H7 (cell line): ENCODE measurements at places on chromosomes 2 and 18. TPM values are rescaled to one million over a fixed set of nuclear protein-coding genes. Genes with fewer than 3 reads are reported as not detected.

Gene TGFA
- total RNA-seq = 0.87 and 1.3 TPM in 2 replicates

Gene TNS1
- 3.1 and 3.8 TPM in 2 replicates for total RNA-seq

Gene SPATS2L
- 74.7 and 106 TPM in 2 replicates for total RNA-seq

Gene SMCHD1
- 24.4 and 40.5 TPM in 2 replicates for total RNA-seq

Gene C2orf78
- 0.15 TPM in 1 of 2 replicates, not detected in the other for total RNA-seq

Gene CD28
- not detected in 2 replicates for total RNA-seq

Gene NOL4
- 0.07 and 0.66 TPM in 2 replicates for total RNA-seq

Gene AKAIN1
- total RNA-seq = not detected in 2 replicates

Gene EPB41L3
- total RNA-seq = 44.2 and 50.2 TPM in 2 replicates

Gene FLACC1
- total RNA-seq = not detected in 2 replicates

Gene C2orf81
- total RNA-seq = 0.83 and 1.6 TPM in 2 replicates

Gene UGT1A3
- not detected in 2 replicates for total RNA-seq

Gene GTF3C2
- total RNA-seq = 147 and 152 TPM in 2 replicates

Gene REG1B
- not detected in 2 replicates for total RNA-seq

Gene PPM1B
- 40.4 and 47.3 TPM in 2 replicates for total RNA-seq

- DNase-seq = peak; percentile 29
Observed at GRCh38 chr2:110872521-110872920, 140.1 kb downstream of the ACOXL start.

- no peak for DNase-seq
Observed at GRCh38 chr2:191797500-191797899, 49.4 kb downstream of the CAVIN2 start.

DNA sequence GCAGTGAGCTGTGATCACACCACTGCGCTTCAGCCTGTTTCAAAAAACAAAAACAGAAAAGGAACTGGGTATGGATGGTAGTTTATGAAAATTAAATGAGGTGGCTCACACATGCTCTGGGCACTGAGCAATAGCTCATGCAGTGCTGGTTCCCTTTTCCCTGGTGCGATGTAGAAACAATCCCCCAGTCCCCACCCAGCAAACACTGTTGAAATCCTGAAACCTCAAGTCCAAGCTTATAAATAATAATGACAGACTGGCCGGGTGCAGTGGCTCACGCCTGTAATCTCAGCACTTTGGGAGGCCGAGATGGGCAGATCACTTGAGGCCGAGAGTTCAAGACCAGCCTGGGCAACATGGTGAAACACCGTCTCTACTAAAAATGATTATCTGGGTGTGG is 55.4 kb upstream of the SMAD2 start:
- no peak for DNase-seq

- no peak for DNase-seq
Observed at GRCh38 chr2:127852388-127852787, 5.6 kb downstream of the POLR2D start.

- no peak for DNase-seq
Observed at GRCh38 chr18:67776929-67777328, 260.4 kb upstream of the DSEL start.

- DNase-seq = peak; percentile 44
Observed at GRCh38 chr18:77113361-77114151, 19.0 kb downstream of the MBP start.

DNA sequence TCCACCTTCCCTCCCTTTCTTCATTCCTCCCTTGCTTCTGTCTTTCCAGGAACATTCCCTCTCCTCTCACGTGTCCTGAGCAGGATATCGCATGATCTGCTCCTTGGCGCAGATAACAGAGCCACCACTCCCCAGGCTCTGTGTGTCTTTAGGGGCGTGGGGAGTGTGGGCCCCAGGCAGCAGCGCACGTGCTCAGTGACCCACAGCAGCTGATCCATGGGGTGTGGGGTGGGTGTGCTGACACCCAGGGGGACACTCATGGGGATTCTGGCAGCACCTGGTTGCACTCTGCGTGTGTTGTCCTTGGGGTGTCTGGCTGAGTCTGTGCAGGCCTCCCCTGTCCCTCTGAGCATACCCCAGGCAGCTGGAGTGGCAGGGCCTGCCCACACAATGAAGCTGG is 9.9 kb upstream of the FOSL2 start:
- DNase-seq = no peak

- DNase-seq = peak; percentile 17
Observed at GRCh38 chr2:226849349-226849748, 13.5 kb downstream of the RHBDD1 start.

GRCh38 chr2:171578127-171578803 is 56.0 kb downstream of the CYBRD1 start:
- DNase-seq = no peak

- DNase-seq = no peak
Observed at GRCh38 chr18:32695534-32695933, 77.3 kb downstream of the KLHL14 start.

DNA sequence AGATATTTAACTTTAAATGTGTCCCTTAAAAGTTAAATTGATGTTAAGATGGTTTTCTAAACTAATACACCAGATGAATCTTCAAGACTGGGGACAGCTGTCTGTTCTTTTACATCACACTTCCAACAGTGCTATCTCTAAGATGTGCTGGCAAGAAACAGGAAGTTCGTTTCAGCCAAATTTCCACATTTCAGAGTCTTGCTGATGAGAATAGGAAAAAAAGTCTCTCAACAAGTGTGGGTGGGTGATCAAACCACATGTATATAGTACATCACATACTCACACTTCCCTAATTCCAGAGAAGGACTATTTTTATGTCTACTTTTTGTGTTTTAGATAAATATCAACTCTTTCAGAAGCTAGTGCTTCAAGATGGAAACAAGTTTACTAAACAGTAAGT is 1712.8 kb upstream of the TMEFF2 start:
- no peak for DNase-seq

DNA sequence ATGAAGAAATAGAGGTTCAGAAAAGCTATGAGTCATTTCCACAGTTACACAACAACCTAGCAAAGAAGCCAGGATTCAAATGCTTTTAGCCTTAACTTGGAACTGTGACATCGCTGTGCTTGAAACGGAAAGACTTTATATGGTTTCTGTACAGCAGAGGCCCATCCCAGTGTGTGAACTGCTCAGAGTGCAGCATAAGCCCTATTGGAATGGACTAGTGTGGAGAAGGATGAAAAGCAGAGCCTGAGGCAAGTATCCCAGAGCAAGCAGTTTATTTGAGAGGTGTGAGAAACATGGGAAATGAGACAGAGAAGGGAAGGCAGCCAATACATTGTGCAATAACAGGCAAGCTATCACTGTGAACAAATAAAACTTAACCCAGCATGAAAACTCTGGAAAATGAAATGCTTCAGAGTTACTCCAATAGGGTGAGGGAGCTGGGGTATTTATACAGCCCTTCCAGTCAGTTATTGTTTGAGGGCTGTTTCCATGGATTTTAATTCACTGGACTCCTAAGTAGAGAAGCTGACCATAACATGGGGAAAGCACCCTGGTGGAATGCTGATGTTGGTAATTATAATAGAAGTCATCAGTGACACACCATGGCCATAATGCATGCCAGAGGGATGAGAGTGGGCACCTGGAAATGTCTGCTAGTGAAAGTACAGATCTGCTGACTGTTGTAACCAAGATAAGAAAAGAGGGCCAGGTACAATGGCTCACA is 254.0 kb upstream of the POU3F3 start:
- DNase-seq = no peak

DNA sequence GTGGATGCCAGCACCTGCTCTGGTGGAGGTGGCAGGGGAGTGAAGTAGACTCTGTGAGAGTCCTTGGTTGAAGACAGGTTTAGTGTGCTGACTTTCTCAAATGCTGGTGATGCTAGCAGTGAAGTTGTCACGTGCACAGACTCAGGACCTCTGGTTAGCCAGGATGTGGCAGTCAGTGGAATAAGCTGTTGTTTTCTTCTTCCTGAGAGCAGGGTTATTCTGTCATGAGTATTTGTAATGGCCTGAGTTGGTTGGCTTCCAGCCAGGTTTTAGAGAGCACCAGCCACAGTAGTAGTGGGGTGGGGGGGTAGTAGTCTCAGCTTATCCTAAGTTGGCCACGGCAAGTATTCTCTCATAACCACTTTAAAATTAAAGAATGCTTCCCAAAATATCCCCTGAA is 238.5 kb upstream of the FBXO11 start:
- no peak for DNase-seq

- DNase-seq = no peak
Observed at GRCh38 chr2:45131587-45131986, 122.3 kb upstream of the SIX2 start.

GRCh38 chr2:204143216-204144014 is 206.9 kb downstream of the ICOS start:
- no peak for DNase-seq

- no peak for DNase-seq
Observed at GRCh38 chr18:75162467-75162866, 46.5 kb downstream of the PTGR3 start.

DNA sequence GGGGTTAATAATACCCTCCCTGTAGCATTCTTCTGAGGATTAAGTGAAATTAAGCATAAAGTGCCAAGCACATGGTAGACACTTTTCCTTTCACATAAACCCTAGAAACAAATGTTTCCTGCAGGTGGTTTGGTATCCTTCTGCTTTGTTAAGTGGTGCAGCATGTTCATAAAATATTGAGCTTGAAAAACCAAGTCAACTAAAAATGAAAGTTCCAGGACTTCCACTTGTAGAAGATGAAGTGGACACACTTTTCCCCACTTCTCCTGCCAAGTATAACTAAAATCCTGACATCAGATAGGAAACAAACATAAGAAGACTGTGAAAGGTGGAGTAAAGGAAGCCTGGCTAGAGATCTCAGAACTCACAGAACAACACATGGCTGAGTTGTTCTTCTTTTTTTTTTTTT is 90.5 kb downstream of the COLEC12 start:
- no peak for DNase-seq

DNA sequence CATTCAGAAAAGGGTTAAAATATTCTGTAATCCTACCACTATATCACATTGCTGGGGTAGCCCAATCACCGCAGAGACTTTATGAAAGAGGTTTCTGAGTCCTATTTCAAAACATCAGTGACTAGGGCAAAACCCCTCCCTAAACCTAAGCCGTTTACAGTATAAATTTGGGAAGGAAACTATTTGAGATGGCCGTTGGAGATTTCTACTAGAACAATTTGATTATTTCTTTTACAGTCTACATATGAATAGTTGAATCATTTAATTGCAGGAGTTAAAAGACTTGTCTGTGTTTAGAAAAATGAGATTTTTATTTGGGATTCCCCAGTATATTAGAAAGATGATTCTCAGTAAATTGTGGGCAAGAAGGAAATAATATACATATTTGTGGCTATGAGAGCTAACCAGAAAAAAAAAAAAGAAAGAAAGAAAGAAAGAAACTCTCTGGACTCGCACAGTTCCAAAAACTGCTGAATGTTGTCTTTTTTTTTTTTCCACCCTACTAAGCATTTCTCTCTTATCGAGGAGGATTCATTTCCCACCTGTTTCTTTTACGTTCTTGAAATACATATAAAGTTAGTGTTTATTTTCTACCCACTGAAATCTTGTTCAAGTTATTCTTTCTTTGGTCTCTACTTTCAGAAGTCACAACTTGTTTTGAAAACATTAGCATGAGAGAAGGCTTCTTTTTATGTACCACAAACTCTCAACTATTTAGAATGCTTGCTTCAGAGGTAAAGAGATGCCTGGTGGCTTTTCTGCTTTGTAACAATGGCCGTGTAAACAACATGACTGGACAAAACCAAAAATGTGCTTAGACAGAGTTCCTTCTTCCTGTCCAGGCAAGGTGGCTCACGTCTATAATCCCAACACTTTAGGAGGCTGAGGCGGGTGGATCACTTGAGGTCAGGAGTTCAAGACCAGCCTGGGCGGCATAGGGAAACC is 65.9 kb downstream of the BCL2 start:
- no peak for DNase-seq

DNA sequence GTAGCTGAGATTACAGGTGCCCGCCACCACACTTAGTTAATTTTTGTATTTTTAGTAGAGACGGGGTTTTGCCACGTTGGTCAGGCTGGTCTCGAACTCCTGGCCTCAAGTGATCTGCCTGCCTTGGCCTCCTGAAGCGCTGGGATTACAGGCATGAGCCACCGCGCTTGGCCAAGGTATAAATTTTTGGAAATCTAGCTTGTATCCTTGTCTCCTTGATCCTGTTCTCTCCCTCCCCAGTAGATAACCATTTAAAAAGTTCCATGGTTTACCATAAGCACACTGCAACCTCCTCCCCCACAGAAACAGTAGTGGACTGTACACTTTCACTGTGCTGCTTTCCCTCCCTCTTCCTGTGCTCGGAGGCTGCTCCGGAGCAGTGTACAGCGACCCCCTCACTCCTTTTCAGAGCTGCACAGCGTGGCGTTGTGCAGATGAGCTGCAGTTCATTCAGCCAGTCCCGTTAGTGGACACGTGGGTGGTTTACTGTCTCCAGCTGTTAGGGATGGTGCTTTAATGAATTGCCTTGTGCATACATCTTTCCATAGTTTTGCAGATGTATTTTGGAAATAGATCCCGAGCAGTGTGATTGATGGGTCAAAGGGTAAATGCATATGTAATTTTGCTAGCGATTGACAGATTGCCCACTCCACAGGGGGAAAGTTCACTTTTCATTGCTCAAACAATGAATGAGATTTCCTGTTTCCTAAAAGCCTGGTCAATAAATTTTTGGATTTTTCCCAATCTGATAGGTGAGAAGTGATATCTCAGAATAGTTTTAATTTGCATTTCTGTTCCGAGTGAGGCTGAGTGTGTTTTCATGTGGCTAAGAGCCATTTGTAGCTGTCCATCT is 14.8 kb downstream of the ASB1 start:
- no peak for DNase-seq

- no peak for DNase-seq
Observed at GRCh38 chr2:154457286-154457685, 241.2 kb upstream of the KCNJ3 start.

DNA sequence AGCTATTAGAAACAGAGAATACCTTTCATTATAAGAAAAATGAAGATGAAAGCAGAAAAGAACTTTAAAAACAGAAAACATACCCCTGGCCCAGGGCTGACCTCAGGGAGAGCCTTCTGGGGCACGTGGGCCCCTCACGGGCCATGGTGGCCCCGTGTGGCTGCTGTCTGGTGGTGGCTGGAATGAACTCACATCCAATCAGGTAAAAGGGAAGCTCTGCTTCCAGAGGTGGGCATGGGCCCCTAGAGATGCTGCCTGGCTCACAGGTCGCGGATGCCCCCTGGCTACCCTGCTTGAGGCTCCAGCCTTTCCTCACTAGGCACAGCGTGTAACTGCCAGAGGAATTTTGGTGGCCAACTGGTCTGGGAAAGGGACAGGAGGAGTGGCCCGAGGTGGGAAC is 16.6 kb downstream of the SNORC start:
- DNase-seq = peak; percentile 34

DNA sequence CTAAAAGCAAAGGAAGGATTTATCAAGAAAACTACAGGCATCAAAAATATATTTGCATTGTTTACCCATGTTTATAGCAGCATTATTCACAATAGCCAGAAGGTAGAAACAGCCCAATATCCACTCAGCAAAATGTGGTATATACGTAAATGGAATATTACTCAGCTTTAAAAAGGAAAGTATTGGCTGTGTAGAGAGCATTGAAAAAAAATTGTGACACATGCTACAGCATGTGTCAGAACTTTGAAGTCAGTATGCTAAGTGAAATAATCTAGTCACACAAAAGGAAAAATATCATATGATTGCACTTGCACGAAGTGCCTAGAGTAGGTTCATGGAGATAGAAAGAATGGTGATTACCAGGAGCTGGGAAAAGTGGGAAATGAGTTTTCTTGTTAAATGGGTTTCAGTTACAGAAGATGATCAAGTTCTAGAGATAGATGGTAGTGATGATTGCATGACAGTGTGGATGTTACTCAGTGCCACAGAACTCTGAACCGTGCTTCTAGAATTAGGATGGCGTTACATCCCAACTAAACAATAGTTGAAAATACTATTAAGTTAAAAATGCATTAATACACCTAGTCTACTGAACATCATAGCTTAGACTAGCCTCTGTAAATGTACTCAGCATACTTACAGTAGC is 20.1 kb downstream of the ANKRD12 start:
- DNase-seq = no peak

- no peak for DNase-seq
Observed at GRCh38 chr2:182023235-182023634, 37.6 kb downstream of the PPP1R1C start.
